ENCODE measurements at places on chromosomes 4 and X.

GRCh38 chrX:97498093-97498492, 614.4 kb downstream of the RPA4 start:
- DNase-seq, result no peak

DNA sequence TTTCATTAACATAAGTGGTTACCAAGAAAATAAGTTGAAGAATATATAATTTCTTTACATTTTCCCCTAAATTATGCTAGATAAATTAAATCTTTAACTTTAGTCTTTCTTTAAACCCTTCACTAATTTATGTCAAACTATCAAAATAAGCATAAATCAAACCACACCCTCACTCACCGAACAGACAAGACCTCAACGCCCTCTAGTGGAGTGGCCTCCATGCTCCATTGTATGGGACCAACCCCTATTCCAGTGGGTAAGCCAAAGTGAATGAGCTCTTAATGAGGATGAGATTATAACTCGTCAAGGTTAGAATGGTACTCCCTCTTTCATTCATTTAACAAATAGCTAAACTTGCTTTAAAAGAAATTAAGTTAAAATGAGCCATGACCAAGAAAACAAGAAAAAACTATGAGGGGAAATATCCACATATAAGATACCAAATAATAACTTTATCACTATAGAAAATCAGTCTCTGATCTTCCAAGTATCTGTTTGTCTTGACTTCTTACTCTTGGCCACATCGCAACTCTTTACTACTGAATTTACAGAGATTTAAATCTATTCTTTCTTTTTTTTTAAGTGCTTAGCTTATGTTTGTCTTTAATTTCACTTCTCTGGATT, 15.6 kb upstream of the BBS12 start:
- peak; percentile 76 for DNase-seq

GRCh38 chrX:153406903-153407302, 4.4 kb upstream of the ZFP92 start:
- no peak for DNase-seq

- no peak for DNase-seq
These were observed 73.4 kb upstream of the STOX2 start for GRCh38 chr4:183831683-183832082.

- no peak for DNase-seq
These were observed 3.4 kb downstream of the GPR78 start for GRCh38 chr4:8583655-8584025.

GRCh38 chr4:99809326-99809725, 7.3 kb upstream of the DAPP1 start:
- DNase-seq, result no peak

GRCh38 chrX:6770936-6771335, 236.0 kb upstream of the VCX3A start:
- DNase-seq, result no peak

- no peak for DNase-seq
These were observed 37.2 kb downstream of the CLCN3 start for GRCh38 chr4:169657470-169658107.

DNA sequence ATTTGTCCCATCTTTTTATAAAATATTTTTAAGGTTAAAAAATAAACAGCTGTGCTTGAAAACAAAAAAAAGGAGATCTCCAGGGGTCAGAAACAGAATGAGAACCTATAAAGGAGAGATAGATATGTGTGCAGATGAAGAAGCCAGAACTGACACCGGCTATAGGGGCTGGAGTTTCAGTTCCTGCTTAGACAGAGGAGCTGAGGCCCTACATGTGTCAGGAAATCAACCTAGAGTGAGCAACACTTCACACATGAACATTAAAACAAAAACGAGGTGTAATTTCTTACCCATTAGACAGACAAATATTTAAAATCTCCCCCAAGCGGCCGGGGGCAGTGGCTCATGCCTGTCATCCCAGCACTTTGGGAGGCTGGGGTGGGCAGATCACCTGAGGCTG, 17.8 kb upstream of the HUWE1 start:
- DNase-seq, result no peak
